ENCODE measurements at places on chromosomes 2 and 18. TPM values are rescaled to one million over a fixed set of nuclear protein-coding genes. Genes with fewer than 3 reads are reported as not detected.

Gene TRIM43
- total RNA-seq, result 0.25 TPM

Gene RGPD8
- total RNA-seq, result 16.1 TPM

Gene CCDC138
- 13.6 TPM for total RNA-seq

Gene CNGA3
- not detected for total RNA-seq

Gene ABCG5
- 0.14 TPM for total RNA-seq

Gene EIPR1
- total RNA-seq, result 46.4 TPM

Gene ITGB6
- total RNA-seq, result not detected

DNA sequence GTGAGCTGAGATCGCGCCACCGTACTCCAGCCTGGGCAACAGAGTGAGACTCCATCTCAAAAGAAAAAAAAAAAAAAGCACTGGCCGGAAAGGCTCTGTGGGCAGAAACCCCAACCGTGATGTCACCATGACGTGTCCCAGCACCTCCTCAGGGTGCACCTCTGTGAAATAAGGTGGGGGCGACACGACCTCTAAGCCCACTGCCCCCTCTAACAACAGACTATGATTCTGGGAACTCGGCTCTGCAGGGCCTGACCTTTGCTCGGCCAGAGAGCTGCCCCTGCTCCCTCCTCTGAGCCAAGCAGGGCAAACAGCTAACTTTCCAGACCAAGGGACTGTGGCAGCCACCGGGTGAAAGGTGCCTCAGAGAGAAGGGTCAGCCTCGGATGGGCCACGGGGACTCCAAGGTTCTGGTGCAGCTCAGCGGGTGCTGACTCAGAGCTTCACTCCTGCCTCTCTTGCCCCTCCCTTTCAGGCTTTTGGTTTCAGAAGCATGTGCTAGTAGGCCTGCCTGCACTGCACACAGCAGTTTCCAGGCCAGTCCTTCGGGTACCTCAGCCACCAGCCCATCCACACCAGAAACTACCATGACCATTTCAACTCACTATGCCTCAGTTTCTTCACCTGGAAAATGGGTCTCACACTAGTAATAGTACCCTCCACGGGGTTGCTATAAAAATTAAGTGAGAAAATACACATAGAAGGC lies 8.0 kb downstream of the TMBIM1 start:
- H3K27ac ChIP-seq, result peak overlapping the region; percentile 98
- H3K27me3 ChIP-seq, result no peaks in the 10 kb centered on the region
- H3K36me3 ChIP-seq, result peaks cover 48% of the 10 kb centered on the region
- H3K4me1 ChIP-seq, result peaks cover 48% of the 10 kb centered on the region
- DNase-seq, result peak; percentile 54
- H3K4me3 ChIP-seq, result peak overlapping the region; percentile 30

GRCh38 chr2:201448701-201449100 lies 2.6 kb downstream of the TRAK2 start:
- peaks cover 5% of the 10 kb centered on the region for H3K27me3 ChIP-seq
- DNase-seq, result no peak
- H3K27ac ChIP-seq, result no peak overlapping the region
- peaks cover 54% of the 10 kb centered on the region for H3K4me1 ChIP-seq

GRCh38 chr2:82084679-82085392 lies 1780.3 kb upstream of the LRRTM1 start:
- no peak overlapping the region for H3K27ac ChIP-seq
- DNase-seq, result no peak
- H3K27me3 ChIP-seq, result no peaks in the 10 kb centered on the region
- H3K4me3 ChIP-seq, result no peak overlapping the region
- no peaks in the 10 kb centered on the region for H3K36me3 ChIP-seq
- H3K4me1 ChIP-seq, result no peaks in the 10 kb centered on the region

DNA sequence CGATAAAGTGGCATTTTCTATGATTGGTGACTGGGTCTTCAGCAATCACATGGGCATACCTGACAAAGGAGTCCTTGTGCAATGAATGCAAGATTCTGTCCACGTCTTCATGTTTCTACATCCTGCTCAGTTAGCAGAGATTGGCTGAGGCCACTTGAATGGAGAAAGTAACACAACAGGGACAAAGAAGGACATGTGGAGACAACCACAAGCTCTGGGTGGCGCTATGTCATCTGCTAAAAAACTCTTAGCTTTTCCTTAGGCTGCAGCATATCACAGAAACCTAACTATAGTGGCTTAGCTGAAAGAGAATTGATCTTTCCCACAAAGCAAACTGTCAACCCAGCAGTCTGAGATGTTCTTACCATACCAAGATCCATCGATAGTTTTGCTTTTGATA lies 1109.7 kb downstream of the SOCS6 start:
- no peak overlapping the region for H3K27ac ChIP-seq
- H3K36me3 ChIP-seq, result no peaks in the 10 kb centered on the region
- no peak overlapping the region for H3K4me3 ChIP-seq
- no peak for DNase-seq

DNA sequence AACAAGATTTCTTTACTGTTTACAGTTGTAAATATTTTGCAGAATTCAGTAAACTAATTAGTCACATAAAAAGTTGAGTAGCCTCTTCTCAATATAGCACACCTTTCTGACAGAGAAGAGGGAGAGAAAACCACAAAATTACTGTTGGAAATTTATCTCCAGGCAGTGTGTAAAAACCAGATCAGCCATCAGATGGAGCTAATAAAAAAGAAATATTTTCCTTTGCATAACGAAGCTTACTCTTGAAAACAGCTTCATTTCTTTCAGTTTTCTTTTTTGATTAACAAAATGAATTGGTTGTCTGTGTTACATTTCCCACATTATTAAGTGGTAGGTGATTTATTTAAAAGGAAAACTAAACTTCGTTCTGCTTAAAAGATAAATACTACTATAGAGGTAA lies 259.3 kb upstream of the KCNJ3 start:
- H3K27ac ChIP-seq, result no peak overlapping the region
- no peaks in the 10 kb centered on the region for H3K36me3 ChIP-seq
- H3K4me3 ChIP-seq, result no peak overlapping the region
- peaks cover 2% of the 10 kb centered on the region for H3K4me1 ChIP-seq

GRCh38 chr2:11799826-11800225 lies 53.4 kb downstream of the LPIN1 start:
- H3K4me1 ChIP-seq, result peaks cover 19% of the 10 kb centered on the region
- H3K4me3 ChIP-seq, result no peak overlapping the region
- H3K27ac ChIP-seq, result no peak overlapping the region
- H3K36me3 ChIP-seq, result peaks cover 80% of the 10 kb centered on the region
- H3K27me3 ChIP-seq, result no peaks in the 10 kb centered on the region
- no peak for DNase-seq

DNA sequence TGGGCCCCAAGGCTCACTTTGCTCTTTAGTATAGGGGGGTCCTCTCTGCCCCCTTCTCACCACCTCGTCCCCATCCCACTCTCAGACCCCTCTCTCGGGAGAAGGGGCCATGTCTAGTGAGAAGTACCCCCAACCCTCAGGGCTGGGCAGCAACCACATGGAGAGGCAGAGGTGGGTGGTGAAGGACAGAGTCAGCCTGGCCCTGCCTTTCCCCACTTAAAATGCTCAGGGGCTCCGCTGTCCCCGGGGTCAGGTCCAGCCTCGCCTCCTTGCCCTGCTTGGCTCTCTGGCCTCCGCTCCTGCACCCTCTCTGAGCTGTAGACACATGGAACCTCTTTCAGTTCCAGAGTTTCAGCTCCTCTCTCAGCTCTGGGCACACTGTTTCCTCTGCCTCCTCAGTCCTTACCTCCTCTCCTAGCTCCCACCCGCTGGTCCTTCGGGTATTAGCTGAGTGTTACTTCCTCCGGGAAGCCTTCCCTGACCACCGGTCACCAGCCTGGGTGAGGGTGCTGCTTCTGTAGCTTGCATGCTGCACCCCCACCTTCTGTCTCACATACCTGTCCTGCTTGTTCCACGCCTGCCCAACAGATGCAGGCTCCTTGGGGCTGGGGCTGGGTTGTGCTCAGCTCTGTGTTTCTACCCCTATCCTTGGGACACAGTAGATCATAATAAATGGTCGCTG lies 79.5 kb upstream of the OTOF start:
- H3K27me3 ChIP-seq, result peaks cover 42% of the 10 kb centered on the region
- no peaks in the 10 kb centered on the region for H3K36me3 ChIP-seq

- H3K27ac ChIP-seq, result no peak overlapping the region
- H3K4me1 ChIP-seq, result peaks cover 4% of the 10 kb centered on the region
- H3K36me3 ChIP-seq, result no peaks in the 10 kb centered on the region
- DNase-seq, result no peak
- peaks cover 25% of the 10 kb centered on the region for H3K27me3 ChIP-seq
- H3K4me3 ChIP-seq, result no peak overlapping the region
These were observed 1.7 kb downstream of the ERFE start for GRCh38 chr2:238160206-238161129.

DNA sequence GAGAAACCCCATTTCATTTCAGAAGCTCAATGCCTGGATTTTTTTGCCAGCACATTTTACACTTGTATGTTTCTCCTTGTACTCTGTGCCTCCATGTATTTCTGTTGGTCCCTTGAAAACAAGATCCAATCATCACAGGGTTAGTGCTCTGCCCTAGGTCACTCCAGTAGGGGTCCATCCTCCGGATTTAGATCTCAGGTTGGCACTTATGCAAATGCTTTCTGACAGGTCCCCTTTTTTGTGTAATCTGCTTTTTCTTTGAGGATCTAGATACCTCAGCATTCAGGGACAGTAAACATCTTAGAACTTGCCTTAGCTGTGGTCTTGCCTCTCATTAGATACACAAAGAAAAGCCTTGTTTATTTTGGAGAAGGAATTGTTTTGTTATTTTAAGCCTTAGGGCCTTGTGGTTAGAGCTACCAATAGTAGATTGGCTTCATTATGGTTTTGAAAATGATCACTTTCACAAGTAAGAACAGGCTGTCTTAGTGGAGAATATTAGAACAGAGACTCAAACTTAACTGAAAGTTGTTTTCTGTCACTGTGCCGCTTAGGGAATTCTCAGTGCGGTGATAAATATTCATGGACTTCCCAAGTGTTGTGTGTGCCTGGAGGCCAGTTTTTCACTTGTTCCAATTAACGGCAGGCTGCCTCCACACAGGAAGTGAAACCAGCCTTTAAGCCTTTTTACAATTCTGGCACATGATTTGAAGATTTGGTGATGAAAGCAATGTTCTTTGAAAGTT lies 7.8 kb downstream of the MERTK start:
- no peak for DNase-seq
- H3K27me3 ChIP-seq, result peaks cover 9% of the 10 kb centered on the region
- no peak overlapping the region for H3K27ac ChIP-seq
- peaks cover 11% of the 10 kb centered on the region for H3K4me1 ChIP-seq
